Daoy (cell line): ENCODE measurements at places on chromosomes 12 and 14.

GRCh38 chr12:29286081-29286790 is 94.7 kb downstream of the ERGIC2 start:
- DNase-seq = no peak

DNA sequence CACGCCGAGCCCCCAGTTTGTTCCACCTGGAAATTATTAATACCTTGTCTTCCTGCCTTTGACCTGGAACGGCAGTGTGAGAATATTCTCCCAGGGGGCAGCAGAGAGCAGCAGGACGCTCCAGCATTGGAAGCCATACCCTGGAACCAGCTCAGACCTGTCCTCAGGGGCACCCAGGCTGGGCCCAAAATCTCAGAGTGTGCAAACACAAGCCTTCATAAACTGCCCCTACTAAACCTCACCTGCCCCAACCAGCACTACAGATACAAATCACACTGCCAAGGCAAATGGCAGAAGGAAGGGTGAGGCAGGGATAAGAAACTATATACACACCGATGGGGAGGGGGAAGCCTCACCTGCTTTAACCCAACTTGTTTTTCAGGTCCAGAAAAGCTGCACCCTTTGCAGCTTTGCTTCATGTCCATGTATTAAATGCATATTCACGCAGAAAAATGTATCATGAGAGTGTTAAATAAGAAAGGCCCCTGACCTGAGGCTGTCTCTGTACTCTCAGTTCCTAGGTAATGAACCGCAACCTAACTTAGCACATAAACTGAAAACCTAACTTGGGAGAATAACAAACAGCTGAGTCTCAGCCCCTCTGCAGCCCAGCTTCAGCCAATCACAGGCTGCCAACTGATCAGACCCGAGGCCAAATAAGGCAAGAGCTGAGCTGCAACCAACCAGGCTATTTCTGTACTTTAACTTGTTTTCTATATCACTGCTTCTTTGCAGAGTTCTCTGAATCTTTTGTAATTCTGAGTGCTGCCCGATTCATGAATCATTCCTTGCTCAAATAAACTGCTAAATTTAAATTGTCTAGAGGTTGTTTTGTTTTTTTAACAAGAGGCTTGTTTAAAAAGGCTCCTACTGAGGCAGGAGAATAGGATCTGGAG is 130.1 kb downstream of the SPTSSA start:
- DNase-seq = peak; percentile 61

DNA sequence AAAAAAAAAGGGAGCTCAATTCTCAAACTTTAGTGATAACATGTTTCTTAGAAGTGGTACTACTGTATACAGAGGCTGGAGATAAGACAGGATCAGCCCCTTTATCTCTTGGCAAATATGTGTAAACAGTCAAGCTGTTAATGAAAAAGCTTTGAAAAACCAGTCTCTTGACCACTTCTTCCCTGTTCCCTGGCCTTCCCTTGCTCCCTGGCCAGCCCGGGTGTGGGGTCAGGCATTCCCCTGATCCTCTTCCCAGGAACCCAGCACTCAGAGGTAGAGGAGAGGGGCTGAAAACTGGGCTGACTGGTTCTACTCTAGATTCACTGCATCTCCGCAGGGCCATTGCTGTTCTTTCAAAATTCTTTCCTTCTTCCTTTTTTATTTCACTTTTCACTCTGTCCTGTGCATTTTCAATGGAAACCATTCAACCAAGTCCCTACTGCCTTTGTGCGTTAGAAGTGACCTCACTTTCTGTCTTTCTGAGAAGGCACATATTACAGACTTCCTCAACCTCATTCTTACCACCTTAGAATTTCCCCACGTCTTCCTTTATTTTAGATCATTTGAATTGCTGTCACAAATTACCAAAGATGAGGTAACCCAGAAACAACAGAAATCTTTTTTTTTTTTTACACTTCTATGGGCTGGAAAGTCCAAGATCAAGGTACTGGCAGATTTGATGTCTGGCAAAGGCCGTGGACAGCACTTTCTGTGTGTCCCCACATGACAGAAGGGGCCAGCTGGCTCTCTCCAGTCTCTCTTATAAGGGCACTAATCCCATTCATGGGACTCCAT is 5.7 kb downstream of the GNG2 start:
- no peak for DNase-seq

- no peak for DNase-seq
Measured at GRCh38 chr12:76830436-76830835, 48.4 kb downstream of the CSRP2 start.

DNA sequence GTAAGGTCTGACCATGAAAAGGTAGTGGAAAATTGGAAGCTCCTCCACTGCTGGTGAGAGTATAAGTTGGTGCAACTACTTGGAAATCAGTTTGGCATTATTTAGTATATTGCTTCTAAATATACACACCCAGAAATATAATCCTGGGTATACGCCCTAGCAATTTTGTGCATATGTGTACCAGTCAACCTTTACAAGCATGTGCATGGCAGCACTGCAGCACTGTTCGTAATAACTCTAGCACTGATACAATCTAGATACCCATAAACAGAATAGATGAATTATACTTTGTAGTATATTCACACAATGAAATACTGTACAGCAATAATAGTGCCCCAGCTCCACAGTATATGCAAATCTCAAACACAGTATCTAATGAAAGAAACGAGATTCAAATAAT is 265.9 kb downstream of the EMP1 start:
- DNase-seq = no peak
